ENCODE measurements at places on chromosomes 2 and 18.
A peak's percentile ranks its signal among the peaks of the same experiment; 100 is the strongest.

DNA sequence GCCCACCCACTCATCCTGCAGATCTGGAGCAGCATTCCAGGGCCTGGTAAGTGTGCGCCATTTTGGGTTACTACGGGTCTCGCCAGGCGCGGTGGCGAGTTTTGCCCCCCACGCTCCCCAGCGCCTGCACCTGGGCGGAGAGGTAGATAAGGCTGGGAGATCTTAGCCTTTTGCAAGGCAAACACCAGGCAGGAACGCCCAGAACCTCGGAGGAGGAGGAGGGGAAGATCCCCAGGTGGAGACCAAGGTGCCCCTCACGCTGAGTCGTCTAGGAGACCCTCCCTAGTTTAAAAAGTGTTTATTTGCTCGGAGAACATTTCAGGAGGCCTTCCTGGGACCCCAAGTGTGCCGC is 365 bp upstream of the RAMP1 start:
- DNase-seq: no peak

- DNase-seq: no peak
These were observed 470.8 kb upstream of the TNP1 start for GRCh38 chr2:217330647-217331046.

DNA sequence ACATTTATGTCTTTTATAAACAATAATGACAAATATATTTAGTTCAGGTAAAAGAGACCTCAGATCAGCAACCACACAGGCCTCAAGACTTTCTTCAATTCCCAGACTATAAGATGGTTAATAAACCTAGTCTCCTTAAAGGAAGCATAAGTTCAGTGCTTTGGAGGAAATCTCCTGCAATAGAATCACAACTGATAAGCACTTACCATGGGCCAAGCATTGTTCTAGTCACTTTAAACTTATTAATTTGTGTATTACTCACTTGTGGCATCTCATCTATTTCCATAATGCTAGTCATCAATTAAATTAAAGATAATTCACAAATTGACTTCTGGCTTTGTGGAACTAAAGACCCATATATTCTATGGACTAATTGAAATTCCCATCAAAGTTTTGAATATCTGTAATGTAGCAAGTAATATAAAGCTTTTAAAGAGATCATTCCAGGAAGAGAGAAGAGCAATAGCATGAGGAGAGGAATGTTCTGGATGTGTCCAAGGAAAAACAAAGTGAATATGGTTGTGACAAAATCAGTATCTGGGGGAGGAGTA is 42.2 kb downstream of the COL3A1 start:
- no peak for DNase-seq

GRCh38 chr2:96954011-96954846 is 32.2 kb downstream of the FAM178B start:
- no peak for DNase-seq

DNA sequence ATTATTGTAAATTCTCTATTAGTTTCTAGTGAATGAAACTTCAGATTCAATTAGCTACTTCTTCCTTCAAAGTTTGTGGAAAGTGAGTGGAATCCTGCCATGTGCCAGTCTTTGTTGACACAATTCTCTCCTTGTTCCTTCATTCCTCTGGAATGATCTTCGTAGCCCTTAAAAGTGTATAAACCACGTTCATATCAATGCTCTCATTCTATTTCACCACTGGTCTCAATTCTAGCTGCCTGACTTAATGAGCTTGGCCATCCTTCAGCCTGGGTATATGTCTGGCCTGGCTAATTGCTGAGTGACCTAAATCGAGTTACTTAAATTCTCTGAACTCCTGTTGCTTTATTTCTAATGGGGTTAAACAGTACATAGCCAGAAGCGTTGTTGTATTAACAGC is 43.5 kb downstream of the INSIG2 start:
- no peak for DNase-seq

DNA sequence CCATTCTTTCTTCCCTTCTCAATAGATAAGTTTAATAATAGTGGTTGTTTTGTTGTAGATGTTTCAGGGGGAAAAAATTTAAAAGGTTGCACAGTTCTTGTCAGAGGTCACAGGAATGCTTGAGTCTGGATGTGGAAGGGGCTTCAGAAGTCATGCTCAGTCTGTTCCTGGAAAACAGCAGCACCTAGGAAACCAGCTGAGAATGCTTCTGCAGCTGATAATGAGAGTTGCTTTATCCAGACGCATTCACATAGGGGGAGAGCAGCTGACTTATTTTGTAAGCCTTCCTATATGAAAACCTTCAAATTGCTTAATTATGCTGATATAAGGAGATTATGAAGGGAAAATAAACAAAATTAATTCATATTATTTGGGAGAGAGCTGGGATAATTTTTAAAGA is 235.5 kb downstream of the GULP1 start:
- DNase-seq: no peak

DNA sequence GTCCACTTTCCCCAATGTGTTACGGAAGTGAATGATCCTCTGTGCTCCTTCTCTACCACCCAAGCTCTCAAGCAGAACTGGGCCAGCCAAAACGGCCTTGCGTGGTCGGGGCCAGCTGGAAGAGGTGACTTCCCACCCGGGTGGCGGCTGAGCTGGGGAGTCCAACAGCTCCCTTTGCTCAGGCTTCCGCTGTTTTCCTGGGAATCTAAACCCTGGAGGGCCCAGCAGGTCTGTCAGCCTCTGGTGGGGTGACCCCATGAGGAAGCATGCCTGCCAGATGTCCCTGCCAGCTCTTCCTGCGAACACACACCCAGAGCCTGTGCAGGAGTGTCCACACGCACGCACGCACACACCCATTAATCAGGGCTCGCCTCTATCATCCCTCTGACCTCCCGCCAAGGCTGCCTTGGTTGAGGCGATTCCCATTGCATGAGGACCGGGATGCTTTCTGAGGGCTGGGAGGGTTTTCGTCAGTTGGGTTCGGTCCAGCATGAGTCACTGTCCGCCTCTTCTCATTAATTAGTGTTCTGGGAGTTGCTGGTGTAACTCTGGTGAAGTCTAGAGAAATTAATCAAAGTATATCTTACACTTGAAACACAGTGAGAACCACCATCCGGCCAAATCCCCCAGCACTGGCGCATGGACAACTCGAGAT is 90.6 kb downstream of the TWIST2 start:
- DNase-seq: no peak

- DNase-seq: no peak
These were observed 40.5 kb downstream of the CAVIN2 start for GRCh38 chr2:191806396-191806795.

- no peak for DNase-seq
These were observed 329.3 kb downstream of the C1D start for GRCh38 chr2:67733517-67733916.

GRCh38 chr2:237636578-237636977 is 9.2 kb downstream of the LRRFIP1 start:
- DNase-seq: no peak

DNA sequence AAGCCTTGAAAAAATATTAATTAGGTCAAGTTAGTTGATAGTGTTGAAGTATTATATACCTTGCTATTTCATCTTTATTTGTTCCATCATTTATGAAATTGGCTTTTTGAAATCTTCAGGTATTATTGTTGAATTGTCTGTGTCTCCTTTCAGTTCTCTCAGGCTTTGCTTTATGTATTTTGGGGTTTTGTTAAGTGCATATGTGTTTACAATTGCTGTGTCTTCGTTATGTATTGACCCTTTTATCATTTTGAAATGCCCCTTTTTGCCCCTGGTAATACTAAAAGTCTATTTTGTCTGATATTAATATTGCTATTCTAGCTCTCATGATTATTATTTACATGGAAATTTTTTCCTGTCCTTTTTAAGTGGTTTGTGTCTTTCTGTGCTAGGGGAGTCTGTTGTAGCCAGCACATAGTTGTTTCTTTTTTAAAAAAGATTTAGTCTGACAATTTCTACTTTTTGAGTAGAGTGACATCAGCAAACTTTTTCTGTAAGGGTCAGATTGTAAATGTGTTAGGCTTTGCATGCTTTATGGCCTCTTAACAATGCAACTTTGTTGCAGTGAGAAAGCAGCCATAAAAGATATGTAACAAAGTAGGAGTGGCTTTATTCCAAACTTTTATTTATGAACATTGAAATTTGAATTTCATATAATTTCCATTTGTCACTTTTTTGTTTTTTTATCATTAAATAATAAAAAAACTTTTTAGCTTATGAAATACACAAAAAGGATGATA is 19.9 kb downstream of the SOCS6 start:
- DNase-seq: no peak

GRCh38 chr2:73716543-73717250 is 20.4 kb downstream of the TPRKB start:
- DNase-seq: no peak

DNA sequence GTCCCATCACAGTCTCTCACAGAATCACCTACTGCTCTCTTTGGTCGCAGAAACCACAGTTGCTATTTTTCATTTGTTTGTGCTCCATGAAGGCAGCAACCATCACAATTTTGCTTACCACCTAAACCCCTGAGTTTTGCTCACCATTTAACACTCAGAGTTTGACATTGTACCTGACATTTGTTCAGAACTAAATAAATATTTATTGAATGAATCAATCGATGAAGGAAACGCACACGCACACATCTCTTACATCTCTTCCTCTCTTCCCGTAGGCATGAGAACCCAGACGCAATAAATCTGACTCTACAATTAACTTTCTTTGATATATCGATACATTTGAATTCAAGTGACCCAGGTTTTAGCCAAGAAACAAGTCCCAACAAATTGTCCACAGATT is 105.5 kb upstream of the RNF152 start:
- DNase-seq: no peak

DNA sequence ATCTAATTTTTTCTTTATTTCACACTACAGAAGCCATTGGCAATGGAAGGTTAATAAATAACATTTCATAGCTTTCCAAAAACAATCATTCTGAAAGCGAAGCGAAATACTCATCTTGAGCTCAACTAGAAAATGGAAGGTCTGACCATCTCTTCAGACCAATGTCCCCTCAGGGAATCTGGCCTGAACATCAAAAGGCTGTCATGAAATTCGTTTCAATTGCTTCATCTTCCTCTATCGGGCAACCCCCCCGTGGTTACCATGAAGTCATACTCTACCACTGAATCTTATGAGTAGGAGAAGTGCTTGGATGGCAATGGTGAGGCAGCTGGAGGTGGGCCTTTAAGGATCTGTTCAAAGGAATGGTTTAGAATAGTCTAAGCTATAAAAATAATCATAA is 22.9 kb upstream of the CYTIP start:
- DNase-seq: peak; percentile 45

GRCh38 chr2:233312874-233313273 is 5.3 kb downstream of the SAG start:
- DNase-seq: no peak

GRCh38 chr2:156437272-156437930 is 1.2 kb downstream of the GPD2 start:
- DNase-seq: no peak

DNA sequence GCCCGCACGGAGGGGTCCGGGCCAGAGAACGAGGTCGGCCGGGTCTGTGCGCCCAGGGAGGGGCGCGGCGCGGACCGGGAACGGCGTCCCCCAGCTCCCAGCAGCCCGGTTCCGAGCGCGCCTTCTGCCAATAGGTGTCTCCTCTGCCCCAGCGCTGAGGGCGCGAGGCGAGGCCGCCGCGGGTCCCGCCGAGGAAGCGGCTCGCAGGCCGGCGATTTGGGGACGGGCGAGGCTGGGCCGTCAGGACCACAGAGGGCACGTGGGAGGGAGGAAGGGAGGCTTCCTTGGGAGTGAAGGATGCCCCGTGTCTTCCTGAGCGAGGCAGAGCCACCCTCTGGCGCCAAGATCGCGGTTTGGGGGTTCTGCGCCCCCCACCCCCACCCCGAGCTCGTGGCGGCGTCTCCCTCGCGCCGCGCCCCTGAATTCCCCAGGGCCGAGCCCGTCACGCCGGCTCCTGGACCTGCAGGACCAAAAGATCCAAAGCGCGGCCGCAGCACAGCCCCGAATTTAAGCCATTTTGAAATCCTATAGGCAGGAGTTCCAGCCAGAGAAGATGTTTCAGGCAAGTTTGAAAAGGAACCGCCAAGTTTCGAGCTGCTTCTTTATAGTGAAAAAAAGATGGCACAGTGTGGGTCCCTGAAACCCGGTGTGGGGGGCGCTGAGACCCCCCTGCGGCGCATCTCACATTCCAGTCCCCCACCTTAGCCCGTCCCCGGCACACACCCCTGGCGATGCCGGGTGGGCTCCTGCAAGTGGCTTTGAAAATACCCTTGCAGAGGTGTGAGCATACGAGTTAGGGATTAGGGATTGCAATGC is 909 bp downstream of the NFATC1 start:
- no peak for DNase-seq

DNA sequence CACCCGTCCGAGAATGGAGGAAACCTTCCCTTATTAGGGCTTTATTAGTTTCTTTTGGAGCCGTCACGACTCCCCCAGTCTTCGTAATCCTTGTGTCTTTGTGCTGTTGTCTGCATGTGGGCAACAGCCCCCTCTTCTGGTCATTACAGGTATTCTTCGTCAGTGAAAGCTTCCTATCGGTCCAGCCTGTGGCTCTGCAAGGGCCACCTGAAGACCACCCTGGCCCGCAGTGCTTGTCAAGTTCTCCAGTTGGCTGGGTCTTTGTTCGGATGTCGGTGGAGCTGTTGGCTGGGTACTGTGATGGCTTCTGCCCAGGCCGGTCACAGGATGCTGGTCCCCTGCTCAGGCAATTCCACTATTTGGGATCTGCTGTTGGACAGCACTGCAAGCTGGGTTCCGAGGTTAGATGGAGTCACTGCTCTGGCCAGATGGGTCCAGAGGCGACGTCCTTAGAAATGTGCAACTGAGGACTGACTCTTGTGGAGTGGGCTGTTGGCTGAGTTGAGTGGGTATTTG is 19.2 kb downstream of the E2F6 start:
- DNase-seq: peak; percentile 17

- DNase-seq: no peak
These were observed 31.9 kb upstream of the EML6 start for GRCh38 chr2:54691445-54692135.

DNA sequence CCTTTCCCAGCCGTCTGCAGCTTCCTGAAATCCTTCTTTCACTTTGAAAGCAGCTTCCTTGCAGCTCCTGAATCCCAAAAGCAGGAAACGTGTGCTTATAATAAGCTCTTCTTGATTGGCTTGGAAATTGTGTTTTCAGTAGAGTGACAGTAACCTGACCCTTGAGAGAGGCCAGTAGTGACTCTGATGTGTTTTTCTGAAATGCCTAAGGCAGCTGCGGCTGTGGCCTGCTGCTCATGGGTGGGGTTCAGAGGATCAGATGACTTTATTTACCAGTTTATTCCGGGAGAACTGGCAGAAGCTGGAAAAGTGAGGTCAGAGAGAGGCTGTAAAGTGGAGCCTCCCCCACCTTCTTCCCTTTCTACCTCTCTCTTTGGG is 31.9 kb upstream of the RPIA start:
- no peak for DNase-seq

- DNase-seq: peak; percentile 65
These were observed at the start of gene ITGA6 for GRCh38 chr2:172427256-172427989. TSS of gene ITGA6 (plus strand) at chr2:172427586.
